ENCODE measurements at places on chromosomes 7 and 10.

DNA sequence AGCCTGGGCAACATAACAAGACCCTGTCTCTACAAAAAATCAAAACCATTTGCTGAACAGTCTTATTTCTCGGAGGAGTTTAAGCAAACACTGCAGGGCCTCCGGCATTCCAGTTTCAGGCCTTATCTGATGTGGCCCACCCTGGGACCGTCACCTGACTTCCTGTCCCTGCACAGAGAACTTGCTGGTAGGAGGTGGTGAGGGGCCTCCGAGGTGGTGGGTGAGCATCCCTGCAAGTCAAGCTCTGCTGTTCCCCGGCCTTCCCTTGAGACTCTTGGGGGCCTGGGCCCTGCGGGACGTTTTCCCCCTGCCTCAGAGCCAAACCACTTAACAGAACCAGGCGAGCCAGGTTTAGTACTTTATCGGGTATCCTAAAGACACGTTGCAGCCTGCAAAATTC, 44.5 kb upstream of the AP5Z1 start:
- DNase-seq, result no peak

DNA sequence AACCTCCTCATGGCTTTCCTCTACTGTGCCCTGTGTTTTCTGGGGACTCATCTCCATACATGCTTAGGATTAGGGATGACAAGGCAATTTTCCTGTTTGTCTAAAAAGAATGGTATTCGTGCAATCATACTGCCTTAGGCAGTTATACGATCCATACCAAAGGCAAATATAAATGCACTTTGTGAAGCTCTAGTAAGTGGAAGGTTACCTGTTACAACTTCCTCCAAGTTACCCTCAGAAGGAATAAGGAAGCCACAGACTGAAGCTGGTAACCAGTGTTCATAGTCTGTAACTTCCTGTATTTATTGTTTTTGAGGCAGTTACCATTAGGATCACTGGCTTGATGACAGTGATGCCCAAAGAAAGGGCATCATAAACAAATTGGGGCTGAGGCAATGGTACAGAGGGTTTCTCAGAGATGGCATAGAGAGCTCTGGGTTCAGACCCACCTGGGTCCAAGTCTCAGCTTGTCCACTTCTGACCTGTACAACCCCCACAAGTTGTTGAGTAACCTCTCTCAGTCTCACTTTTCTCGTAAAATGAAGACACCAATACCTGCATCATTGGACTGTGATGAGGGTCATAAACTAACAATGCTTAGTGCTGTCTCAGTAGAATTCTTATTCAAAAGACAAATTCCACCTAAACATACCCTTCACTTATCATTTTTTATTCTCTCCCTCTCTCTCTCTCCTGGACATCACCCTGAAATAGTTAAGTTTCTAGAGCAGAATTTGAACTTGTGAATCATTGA, 138.2 kb downstream of the ELMO1 start:
- DNase-seq, result no peak

DNA sequence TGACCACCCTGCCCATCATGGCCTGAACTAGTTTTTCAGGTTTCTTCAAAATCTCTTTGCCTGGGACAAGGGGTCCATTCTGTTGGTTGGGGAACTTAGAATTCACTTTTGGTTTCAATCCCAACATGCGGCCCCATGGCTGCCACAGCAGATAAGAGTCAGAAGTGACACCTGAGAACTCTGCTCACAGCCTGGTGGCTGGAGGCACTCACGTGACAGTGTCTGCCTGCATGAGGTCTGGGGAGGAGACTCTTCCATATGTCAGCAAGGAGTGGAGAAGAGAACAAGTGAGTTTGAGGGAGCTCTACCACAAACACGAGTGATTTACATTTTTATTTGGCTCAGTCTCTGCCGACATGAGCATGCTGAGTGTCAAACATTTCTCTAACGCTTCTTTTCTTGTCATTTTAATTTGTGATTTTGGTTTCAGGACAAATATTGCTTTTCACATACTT, 370.4 kb downstream of the TNS3 start:
- no peak for DNase-seq

- no peak for DNase-seq
These were observed 22.4 kb downstream of the SLC25A13 start for GRCh38 chr7:96299496-96299895.

DNA sequence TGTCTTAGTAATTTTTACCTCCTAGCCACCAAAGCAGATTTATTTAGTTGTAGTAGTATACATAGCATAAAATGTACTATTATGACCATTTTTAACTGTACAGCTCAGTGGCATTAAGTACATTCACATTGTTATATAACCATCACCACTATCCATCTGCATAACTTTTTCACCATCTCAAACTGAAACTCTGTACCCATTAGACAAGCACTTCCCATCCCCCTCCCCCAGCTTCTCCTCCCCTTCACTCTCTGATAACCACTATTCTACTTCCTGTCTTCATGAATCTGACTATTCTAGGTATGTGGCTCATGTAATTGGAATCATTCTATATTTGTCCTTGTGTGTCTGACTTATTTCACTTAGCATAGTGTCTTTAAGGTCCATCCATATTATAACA, 71.9 kb downstream of the MRPL32 start:
- no peak for DNase-seq

DNA sequence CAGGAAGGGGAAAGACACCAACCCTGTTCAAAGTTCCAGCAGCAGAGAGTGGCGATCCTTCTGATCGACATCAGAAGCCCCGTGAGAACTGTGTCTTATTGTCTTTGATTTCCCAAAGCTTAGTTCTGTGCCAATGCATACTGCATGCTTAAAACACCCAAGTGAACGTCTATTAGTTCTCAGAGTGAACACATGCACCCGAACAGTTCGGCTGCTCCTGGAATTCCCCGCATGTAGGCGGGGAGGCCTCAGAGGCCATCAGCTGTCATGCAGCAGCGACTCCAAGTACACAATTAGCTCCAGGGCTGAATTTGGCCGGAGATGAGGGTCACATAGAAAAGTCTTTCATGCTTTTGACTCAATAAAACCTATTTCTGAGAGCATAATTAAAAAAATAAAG, 276.9 kb downstream of the ZMYND11 start:
- no peak for DNase-seq

- no peak for DNase-seq
These were observed 235.9 kb upstream of the PRSS1 start for GRCh38 chr7:142513178-142513955.

DNA sequence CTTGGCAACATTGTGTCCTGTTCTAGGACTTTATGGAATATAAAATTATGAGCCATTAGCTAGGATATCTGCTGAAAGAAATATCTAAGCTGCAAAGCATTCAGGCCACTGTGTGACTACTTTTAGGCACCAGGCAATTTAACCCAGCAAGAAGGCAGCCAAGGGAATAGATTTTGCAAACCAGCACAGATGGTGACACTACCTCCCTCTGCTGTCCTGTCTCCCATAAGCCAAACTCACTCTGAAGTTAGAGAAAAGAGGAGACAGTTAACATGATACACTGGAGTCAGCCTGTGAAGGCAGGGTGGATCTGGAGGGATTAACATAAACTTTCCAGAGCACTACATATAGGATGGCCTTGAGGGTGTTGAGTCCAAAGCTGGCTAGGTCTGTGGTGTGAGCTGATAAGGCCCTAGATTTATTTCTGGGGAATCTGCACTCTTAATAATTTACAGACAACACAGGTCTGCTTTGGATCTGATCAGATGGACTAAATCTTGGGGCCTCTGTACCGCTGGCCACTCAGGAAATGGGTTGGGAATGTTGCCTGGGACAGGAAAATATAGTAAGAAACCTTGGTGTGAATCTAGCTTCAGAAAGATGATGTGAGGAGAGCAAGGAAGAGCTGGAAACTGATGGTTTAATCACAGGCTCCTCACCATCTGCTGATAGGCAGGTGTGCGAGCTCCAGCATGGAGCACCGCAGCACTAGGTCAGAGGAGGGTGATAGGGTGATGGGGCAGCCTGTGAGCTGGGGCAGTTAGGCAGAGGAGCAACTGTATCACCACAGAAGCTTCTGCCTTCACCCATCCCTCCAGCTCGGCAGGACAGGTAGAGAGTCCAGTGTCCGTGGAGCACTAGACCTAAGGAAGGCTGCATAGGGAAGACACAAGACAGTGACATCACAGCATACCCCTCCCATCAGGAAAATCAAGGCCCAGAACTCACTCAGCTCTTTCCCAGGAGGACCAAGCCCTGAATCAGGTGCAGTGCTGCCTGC, 229.9 kb upstream of the PRSS1 start:
- no peak for DNase-seq

GRCh38 chr7:137583172-137583571, 239.6 kb upstream of the PTN start:
- DNase-seq, result no peak

Measured in stimulated activated CD4-positive, alpha-beta T cell treated with anti-CD3 and anti-CD28 coated beads, Interleukin-12 subunit alpha, Interleukin-12 subunit beta, amount 100 ng/mL, for 24 hours (primary cell).